ENCODE measurements at places on chromosomes 5 and 9.

- no peak for DNase-seq
Measured at GRCh38 chr5:171622010-171622409, 163.6 kb upstream of the SMIM23 start.

DNA sequence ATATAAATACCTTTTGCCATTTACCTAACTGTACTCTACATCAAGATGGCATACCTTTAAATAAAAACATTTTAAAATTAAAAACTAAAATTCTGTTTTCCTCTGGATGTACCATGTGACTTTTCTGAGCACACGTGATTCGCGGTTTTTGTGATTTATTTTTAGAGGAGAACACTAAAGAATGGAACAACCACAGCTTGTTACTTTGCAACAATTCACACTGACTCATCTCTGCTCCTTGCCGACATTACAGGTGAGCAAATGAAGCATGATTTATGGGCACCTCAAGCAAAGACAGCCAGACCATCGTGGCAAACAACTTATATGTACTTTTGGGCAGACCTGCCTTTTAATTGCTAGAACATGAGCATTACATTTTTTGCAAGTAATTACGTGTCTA is 61.3 kb downstream of the GDA start:
- DNase-seq = no peak

GRCh38 chr5:14036514-14036913 is 92.0 kb upstream of the DNAH5 start:
- DNase-seq = peak; percentile 79

DNA sequence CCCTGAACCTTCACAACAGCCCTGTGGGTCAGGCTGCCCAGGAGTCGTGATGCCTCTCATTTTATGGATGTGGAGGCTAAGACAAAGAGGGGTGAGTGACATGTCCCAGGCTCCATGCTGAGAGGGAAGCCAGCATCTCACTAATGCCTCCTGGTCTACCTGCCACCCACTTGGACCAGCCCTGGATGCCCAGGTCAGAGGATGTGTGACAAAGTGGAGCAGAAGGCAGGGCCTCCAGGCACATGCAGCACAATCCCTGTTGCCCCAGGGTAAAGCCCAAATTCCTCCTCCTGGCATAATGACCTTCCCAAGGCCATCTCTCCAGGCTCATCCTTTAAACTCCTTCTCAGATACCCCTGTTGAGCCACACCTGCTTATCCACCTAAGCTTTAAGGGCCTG is 51.4 kb upstream of the XPA start:
- no peak for DNase-seq

DNA sequence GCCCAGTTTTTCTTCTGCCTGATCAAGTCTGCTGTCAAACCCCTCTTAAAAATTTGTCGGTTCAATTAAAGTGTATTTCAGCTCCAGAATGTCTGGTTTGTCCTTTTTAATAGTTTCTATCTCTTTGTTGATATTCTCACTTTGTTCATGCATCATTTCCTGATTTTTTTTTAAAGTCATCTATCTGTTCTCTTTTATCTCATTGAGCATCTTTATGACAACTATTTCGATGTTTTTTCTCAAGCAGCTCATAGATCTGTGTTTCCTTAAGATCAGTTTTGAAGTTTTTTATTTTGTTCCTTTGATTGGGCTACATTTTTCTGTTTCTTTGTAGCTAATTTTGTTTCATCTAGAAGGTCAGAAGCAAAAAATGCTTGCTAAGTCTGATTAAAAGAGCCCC is 53.7 kb downstream of the FGD3 start:
- no peak for DNase-seq

DNA sequence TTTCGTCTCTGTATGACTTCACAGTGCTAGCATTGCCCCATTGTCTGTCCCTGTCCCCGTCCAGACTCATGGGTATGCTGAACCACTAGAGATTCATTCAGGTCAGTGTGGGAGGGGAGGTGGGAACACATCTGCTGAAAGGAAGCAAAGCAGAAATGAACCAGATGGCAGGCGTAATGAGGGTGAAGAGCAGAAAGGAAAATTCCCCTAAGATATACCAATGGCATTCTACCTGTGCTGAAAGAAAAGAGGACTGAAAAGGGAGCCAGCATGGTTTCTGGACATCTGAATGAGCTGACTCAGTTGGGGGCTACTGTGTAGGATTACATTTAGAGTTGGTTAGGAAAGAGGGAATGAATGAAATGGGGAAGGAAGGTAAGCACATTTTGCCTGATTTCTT is 678.7 kb downstream of the MAT2B start:
- DNase-seq = no peak

DNA sequence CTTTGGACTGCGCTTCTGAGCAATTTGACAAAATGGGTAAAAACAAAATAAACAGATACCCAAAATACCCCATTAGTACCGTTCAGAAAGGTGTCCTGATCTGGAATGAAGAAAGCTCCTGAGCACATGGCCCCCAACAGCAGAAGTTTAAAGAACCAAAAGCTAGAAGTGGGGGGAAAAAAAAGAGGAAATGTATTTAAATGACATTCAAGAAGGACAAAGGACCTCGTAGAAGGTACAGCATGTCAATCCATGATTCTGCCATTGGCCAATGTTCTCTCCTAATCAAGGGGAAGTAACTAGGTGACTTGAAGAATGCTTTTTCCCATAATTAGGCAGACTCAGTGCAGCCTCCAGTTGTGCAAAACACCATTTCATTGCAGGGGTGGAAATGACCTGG is 78.6 kb downstream of the SERINC5 start:
- DNase-seq = no peak

- peak; percentile 23 for DNase-seq
Measured at GRCh38 chr5:115415143-115415491, 118.7 kb upstream of the CCDC112 start.

- DNase-seq = no peak
Measured at GRCh38 chr9:113788616-113789330, 87.3 kb upstream of the ZNF618 start.

DNA sequence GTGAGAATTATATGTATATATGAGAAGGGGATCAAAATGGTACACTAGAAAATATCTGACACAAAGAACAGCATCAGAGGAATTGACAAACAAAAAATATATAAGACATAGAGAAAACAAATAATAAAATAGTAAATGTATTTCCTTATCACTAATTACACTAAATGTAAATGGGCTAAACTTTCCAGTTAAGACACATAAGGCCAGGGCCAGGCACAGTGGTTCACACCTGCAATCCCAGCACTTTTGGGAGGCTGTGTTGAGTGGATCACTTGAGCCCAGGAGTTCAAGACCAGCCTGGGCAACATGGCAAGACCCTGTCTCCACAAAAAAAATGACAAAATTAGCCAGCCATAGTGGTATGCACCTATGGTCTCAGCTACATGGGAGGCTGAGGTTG is 8.5 kb downstream of the FBXL17 start:
- DNase-seq = no peak

DNA sequence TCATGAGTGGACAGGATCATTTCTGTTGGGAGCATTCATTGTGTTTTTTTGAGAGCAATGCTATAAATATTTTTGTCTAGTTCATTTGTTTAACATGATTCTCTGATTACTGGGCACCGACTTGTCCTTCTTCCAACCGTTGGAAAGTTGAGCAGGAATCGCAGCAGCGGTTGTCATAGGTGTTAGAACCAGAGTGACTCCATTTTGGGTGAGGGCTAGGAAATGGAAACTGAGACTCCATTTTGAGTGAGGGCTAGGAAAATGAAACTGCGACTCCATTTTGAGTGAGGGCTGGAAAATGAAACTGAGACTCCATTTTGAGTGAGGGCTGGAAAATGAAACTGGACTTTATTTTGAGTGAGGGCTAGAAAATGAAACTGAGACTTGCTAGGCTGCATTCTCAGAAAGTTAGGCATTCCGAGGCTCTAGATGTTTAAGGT is 100.6 kb downstream of the ICE1 start:
- DNase-seq = peak; percentile 32

DNA sequence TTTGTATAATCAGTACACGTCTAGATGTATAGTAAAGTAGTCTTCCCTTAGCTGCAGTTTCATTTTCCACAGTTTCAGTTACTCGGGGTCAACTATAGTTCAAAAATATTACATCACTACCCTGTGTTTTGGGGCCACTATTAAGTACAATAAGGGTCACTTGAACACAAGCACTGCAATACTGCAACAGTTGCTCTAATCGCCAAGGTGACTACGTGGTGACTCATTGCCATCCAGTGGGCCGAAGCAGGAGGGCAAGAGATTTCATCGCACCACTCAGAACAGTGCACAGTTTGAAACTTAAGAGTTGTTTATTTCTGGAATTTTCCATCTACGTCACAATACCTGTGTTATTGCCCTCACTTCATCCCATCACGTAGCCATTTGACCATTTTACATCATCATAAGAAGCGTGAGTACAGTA is at the start of gene ARL14EPL:
TSS of gene ARL14EPL (plus strand) at position 379 of the 424 bp plus-strand sequence. CDS start 18,994 bp downstream, outside the sequence.
- peak; percentile 51 for DNase-seq

- no peak for DNase-seq
Measured at GRCh38 chr9:115938479-115938878, 215.1 kb upstream of the PAPPA start.

GRCh38 chr9:135029463-135029862 is 58.0 kb upstream of the OLFM1 start:
- DNase-seq = no peak

GRCh38 chr5:55231919-55232270 is 1.5 kb downstream of the CCNO start:
- no peak for DNase-seq

- DNase-seq = no peak
Measured at GRCh38 chr9:33120620-33121019, 44.1 kb upstream of the SMU1 start.

DNA sequence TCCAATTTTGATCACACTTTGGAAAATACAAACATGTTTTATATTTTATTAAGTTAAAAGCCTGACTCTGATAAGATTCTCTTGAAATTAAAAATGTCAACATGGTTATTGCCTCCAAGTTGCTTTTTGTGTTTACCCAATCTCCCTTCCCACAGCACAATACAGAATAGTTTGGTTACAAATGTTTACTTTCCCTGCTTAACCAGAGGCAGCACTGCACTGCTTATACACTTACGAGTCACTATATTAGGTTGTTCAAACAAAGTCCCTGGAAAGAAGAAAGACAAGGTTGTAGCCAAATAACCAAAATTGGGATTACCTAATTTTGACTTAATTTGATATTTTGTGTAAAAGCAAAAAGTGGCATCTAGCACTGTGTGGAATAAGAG is 25.9 kb downstream of the SRFBP1 start:
- DNase-seq = no peak

DNA sequence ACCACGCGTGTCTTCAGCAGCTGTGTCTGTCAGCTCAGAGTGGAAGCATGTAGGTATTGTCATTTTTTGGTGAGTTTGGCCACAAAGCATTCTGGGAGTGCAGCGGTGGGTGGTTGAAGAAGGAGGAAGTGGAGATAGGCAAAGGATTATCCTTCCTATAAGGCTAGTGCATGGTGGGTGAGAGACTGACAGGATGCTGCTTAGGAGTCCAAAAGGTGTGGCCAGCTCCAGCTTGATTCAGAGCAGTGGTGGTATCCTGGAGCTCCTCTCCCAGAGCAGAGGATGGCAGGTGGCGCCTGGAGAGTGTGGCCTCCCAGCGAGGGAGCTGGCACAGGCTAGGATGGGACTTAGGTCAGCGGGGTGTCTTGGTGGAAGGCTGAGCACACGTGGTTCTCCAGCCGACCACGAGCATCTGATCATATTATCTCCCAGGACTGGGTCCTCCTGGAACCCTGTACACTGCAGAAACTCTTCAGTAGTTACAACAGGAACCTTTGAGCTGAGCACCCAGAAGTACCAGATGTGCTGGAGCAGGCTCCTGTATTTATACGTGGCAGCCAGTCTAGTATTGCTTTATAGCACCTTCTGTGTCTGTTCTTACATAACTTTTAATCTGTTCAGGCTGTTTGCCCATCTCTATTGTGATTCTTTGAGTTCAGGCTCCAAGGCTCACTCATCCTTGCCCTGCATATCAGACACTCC is 29.6 kb downstream of the MAML1 start:
- DNase-seq = no peak

DNA sequence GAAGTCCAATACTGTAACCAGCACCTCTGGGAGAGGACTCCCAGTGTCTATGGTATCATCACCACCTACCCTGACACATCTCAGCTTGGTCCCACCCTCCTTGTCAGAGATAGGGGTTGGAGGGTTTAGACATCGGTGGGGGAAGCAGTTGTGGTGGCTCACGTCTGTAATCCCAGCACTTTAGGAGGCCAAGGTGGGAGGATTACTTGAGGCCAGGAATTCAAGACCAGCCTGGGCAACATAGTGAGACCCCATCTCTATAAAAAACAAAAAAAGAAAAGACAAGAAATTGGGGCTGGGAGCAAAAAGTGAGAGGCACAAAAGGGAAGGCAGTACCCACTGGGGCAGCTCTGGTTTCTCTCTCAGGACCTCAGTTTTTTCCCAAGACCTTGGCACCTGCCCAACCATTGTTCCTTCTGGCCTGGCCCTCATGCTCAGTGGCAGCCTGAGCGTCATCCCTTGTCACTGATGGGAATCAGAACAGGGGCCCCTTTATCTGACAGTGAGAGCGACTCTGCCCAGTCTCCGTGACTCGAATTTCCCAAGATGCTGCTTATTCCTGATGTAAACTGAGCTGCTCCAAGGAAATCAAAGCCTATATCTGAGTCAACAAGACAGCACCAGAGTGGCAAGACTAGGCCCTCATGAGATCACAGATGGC is 80.5 kb upstream of the HSPA9 start:
- DNase-seq = no peak

GRCh38 chr5:130966990-130967525 is 198.0 kb downstream of the HINT1 start:
- no peak for DNase-seq

GRCh38 chr9:72473474-72474261 is 47.7 kb upstream of the TMC1 start:
- no peak for DNase-seq

DNA sequence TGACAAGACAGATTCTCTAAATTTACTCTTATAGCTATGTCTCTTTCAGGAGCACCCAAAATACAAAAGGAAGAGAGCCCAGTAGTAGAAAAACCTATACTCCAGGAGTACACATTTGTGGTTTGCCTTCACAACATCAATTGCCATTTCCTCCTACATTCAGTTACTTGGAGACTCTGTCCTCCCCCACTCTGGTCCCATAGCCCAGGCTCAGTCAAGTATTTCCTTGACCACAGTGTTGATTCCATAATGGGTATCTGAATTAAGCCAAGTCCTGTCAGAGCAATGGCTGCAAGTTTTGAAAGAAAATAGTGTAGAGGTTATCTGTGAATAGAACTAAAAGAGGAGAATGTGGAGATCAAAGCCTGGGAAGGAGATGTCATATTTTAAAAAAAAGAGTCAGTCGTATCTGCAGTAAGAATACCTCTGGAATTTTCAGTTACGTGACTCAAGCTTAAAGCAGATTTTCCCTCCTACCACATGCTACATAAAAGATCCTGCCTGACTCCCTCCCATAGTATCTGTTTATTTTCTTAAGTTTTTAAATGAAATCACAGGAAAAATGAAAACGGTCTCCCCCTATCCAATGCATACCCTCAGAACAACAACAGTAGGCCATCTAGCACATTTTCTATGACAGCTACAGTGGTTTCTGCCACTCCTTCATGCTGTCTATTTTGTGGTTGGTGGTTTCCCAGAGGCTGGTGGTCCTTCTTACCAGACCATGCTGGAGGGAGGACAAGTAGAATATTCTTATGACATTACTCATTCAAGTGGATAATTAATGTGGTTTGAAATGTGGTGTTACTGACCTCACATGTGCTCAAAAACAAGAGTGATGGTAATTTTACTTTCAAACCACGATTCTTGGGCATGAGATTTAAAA is 249.7 kb upstream of the TMEM161B start:
- no peak for DNase-seq
